Mammary microvascular endothelial cell (primary cell): ENCODE measurements at places on chromosomes 16 and 17. TPM values are rescaled to one million over a fixed set of nuclear protein-coding genes. Genes with fewer than 3 reads are reported as not detected.

The KRT39 gene
- total RNA-seq: not detected in 2 replicates

The ABCC11 gene
- 0.05 and 0.20 TPM in 2 replicates for total RNA-seq

The FKBP10 gene
- 83.2 and 91.1 TPM in 2 replicates for total RNA-seq

The TNFRSF17 gene
- not detected in 2 replicates for total RNA-seq

The IL17C gene
- total RNA-seq: 0.79 TPM in 1 of 2 replicates, not detected in the other

The SPEM1 gene
- not detected in 2 replicates for total RNA-seq

The SLC47A2 gene
- total RNA-seq: not detected in 2 replicates

The ASPA gene
- 0.13 TPM in 1 of 2 replicates, not detected in the other for total RNA-seq
